ENCODE measurements at places on chromosomes 16 and 17.

DNA sequence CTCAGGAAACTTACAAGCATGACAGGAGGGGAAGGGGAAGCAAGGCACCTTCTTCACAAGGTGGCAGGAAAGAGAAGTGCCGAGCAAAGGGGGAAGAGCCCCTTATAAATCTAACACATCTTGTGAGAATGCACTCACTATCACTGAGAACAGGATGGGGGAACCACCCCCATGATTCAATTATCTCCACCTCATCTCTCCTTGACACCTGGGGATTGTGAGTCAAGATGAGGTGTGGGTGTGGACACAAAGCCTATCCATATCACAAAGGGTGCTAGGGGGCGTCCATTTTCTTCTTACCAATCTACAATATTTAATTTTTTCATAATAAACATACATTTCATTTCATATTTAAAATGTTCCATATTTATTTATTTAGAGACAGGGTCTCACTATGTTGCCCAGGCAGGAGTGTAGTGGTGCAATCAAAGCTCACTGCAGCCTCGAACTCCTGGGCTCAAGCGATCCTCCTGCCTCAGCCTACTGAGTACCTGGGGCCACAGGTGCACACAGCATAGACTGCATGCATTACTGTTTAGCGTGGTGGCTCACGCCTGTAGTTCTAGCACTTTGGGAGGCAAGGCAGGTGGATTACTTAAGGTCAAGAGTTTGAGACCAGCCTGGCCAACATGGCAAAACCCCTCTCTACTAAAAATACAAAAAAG lies 26.5 kb upstream of the FAAP100 start:
- no peak for DNase-seq

DNA sequence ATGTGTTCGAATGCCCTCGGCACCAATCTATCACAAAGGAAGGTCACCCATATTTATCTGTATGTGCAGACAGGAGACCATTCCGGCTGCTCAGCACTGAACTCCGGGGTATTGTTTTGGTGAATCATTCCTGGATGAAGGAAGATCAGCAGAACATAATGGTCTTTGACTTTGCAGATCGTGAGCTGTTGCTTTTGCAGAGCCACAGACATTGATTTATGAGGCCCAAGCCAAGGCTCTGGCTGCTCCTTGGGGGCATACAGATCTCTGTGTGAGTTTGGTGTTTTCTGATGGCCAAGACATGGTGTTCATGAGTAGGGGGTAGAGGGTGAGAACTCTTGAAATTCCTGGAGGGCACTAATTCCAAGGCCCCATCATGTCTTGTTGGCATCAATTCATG lies 458.8 kb upstream of the HSBP1 start:
- no peak for DNase-seq

DNA sequence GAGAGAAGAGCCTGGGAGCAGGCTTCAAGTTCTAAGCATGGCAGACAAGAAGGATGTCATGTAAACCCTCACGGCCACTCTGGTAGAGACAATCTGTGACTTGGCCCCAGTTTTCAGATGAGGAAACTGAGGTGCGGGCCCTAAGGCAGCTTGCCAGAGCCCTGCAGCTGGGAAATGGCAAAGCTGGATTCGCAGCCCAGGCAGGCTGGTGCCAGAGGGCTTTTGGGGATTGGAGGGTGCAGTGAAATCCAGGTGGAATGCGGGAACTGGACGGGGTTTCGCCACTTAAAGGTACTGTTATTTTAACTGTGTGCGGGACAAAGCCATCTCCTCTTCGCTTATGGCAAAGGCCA lies 477 bp upstream of the OSGIN1 start:
- DNase-seq = no peak

- no peak for DNase-seq
Observed at GRCh38 chr17:17848311-17849082, 11.7 kb upstream of the SREBF1 start.

DNA sequence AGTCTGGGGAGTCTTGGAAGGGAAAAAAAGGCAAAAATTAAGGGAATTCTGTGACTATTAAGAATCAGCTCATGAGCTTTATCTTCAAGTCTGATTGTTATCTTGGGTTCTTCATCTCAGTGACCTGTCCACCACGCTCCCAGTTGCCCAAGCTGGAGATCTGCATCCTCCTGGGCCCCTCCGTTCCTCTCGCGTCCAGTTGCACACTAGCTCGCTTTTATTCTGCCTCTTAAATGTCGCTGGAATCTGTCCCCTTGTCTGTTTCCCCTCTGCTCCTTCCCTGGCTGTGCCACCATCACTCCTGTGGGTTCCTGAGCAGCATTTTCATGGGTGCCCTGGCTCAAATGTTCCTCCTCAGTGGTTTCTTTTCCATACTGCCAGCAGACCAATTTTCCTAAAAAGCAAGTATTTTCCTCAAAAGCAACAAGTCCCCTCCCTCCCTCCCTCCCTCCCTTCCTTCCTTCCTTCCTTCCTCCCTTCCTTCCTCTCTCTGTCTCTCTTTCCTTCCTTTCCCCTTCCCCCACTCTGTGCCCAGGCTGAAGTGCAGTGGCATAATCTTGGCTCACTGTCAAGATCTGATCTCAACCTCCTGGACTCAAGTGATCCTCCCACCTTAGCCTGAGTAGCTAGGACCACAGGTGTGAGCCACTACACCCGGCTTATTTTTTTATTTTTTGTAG lies 1.4 kb downstream of the ENDOV start:
- DNase-seq = no peak

DNA sequence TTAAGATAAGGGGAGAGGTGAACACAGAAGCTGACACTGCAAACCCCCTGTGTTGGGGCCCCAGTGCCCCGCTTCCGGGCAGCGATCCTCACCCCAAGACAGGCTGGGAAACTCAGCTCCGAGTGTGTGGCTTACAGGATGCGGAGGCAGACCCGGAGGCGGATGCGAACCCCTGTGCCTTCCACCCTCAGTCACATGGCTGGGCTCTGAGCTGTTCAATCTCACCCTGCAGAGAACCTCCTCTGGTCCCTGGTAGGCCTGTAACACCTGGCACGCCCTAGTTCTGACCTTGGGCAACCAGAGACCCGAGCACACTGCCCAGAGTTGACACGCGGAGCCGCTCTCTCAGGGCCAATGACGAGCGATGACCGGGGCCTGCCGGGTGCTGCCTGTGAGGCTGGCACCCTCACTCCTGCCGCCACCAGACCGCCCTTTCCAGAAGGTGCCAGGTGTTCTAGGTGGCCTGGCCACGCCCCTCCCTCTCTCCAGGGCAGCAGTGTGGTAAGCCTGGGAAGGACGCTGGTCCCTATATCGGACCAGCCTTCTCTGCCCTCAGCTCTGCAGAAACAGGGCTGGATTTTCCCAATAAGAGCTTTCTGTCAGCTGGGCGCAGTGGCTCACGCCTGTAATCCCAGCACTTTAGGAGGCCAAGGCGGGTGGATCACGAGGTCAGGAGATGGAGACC lies 23.3 kb downstream of the MEAK7 start:
- DNase-seq = no peak

GRCh38 chr17:76492123-76492988 lies 8.9 kb downstream of the RHBDF2 start:
- no peak for DNase-seq

DNA sequence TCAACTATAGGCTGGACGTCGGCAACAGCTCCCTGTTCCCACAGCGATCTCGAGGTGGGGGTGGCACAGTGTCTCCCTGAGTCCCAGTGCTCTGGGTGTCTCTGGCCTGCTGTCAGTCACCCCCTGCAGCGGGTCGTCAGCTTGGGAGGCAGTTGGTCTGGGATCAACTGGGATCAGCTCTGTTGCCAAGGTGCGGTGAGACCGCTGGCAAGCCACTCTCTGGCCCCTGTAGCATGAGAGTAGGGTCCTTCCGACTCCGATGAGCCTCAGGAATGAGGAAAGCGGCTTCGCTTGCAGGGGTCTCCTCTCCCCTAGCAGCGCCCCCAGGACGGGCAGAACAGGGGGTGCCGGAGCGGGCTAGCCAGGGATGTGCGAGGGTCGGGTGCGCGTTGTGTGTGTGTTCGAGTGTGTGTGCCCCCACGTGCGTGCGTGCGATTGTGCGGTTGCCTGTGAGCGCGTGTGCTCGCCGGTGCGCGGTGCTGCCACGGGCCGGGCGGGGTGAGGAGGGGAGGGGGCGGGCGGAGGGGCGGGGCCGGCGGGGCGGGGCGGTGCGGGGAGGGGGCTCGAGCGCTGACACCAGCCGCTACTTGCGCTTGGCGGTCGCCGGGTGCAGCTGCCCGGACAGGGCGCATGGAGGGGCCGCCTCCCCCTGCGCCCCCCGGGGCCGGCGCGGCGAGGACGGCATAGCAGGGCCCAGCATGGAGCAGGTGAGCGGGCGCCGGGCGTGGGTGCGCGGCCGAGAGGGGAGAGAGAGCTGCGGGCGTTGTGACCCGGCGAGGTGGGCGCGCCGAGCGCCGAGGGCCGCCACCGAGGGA lies 9.4 kb upstream of the ARHGAP23 start:
- no peak for DNase-seq

DNA sequence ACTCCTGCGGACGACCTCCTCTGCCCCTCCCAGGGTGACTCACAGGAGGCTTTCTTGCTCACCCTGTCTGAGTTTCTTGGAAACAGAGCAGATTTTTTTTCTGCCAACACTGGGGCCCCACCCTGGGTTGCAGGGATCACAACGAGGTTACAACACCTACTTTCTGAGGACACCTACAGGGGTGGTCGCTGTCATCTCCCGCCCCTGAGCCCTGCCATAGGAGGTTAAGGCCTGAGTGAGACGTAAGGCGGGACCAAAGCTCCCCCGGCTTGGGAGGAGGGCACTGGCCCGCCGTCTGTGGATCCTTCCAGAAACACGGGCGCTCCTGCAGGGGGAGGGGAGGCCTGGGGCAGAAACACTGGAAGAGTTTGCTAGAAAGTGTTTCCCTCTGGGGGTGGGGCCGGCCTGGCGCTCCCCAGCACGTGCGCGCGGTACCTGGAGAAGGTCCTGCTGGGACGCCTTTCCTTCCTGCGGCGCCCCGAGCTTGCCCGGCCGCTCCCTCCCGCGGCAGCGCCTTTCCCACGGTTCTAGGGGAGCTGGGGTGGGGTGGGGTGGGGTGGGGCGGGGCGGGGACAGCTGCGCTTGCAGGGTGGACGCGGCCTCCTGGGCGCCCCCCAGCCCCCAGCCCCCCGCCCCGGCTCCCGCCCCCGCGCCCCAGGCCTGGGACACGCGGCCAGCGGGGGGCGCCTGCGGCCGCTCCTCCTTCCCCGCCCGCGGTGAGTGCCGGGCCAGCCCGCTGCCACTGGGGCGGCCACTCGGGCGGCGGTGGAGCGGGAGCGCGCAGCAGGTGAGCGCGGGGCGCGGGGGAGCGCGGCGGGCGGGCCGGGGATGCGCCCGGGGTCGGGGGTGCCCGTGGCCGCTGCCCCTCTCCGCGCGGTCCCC lies 20.7 kb upstream of the ADCY7 start:
- no peak for DNase-seq

DNA sequence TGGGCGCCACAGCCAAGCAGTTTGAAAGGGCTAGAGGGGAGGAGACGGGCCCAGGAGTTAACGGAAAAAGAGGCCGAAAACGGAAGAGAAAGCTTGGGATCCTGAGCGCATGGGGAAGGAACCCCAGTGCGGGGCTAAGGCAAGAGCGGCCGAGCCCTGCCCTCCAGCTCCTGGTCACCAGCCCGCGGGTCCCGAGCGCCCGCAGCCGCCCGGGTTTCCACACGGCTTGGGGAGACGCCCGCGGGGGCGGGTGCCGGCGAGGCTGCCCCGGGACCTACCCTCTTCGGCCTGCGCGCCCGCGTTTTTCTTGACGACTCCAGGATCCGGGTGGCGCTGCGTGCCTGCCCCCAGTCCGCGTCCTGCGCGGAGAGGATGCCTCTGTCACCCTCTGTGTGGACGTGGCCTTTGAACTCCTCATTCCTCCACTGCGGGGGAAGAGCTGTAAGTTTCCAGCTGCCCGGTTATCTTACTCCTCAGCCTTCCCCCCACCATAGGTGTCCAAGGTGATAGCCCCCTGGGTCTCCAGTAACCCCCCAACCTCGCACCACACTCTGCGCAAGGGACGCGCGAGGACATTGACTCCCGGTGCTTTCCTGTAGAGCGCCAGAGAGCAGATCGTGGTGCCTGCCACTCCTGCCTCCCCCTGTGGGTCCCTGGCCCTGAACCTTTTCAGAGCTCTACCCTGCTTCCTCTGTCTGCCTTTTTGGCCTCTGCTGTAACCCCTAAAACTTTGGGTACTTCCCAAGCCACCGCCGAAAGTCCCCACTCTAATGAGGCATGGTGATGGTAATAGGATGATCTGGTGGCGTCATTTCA lies 1.7 kb upstream of the CDH11 start:
- DNase-seq = peak; percentile 6

GRCh38 chr16:2856061-2856670 lies 1.8 kb downstream of the PRSS22 start:
- DNase-seq = no peak

DNA sequence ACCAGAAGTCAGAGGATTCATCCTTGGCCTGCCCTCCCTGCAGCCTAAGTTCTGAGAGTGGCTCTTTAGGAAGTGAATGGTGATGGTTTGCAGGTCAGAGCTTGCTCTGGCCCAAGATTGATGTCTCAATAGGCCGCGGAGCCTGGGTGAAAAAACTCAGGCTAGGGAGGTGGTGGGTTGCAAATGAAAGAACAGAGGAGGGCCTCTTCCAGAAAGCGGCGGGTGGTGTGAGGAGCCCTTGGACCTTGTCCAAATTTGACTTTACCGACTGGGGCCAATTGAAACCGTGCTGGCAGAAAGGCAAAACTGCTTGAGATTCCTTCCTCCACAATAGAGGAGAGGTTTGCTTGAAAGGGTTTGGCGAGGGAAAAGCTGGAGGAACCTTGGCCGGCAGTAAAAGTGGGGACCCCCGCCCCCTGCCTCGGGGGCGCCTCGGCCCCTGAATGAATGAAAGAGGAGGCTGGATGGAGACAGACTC lies 331.3 kb downstream of the SEC14L1 start:
- DNase-seq = no peak

DNA sequence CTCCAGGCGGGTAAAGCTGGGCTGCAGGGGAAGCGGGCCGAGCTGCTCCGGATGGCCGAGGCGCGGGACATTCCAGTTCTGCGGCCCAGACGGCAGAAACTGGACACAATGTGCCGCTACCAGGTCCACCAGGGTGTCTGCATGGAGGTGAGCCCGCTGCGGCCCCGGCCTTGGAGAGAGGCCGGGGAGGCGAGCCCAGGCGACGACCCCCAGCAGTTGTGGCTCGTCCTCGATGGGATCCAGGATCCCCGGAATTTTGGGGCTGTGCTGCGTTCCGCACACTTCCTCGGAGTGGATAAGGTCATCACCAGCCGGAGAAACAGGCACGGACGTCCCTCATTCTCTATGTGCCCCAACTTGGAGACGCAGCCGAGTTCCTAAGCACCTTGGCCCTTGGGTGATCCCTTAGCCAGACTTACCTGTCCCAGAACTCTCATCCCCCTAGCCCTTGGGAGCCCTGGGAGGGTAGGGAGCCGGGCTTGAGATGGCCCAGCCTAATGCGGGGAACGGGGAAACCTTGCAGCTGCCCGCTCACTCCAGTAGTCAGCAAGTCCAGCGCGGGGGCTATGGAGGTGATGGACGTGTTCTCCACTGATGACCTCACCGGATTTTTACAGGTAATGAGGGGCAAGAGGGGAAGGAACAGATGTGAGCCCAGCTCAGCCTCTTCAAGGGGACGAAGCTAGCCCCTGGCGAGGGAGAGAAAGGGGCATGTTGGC lies 806 bp downstream of the MRM1 start:
- no peak for DNase-seq

GRCh38 chr17:18921912-18922451 lies 30.0 kb upstream of the SLC5A10 start:
- DNase-seq = no peak
